Neural crest cell (in vitro differentiated cells): ENCODE measurements at places on chromosomes 6 and 20. TPM values are rescaled to one million over a fixed set of nuclear protein-coding genes. Genes with fewer than 3 reads are reported as not detected.

DNA sequence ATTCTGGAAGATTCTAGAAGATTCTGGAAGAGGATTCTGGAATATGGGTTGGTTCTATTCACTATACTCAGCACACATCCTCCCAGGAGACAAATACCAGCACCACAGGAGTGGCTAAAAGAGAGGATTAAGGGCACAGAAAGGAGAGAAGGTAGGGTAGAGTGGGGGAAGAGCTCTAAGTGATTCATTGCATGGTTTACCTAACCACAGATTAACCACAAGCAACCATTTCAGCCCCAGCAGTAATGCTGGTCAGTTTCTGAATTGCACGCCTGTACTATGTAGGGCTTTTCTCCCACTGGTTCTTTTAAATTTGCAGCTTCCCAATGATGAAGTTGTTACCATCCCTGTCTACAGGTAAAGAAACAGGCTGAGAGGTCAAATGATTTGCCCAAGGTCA is 192.7 kb upstream of the PMEPA1 start:
- DNase-seq: no peak

DNA sequence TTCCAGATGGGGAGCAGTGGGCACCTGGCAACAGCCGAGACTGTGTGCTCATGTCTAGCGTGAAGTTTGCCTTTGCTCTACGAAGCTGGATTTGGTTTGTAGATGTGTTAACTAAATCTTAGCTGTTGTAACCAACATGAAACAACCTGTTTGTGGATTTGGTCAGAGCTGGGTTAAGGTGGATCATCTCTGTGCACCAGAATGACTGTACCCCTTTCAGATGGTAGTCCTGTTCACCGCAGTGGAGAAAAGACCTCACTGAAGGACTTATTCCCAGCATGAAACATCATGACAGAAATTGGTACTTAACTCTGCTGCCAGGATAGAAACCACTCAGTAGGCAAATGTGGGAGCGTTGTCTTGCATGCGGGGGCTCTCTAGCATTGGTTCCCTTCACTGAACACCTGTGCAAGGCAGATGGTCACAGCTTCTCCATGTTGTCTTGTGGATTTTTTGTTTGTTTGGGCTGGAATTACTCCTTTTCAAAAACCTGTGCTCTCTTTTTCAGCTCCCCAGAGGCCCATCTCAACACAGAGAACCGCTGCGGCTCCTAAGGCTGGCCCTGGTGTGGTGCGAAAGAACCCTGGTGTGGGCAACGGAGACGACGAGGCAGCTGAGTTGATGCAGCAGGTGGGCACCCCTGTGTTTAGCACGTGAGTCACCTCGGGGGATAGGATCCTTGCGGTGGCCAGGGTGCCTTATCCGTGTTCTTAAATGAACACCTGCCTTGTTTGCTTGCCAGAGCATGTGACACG is 19.3 kb upstream of the EFCAB8 start:
- DNase-seq: no peak

GRCh38 chr6:28943223-28943556 is 19.4 kb upstream of the TRIM27 start:
- DNase-seq: no peak

Gene KIF6
- 1.5 and 2.3 TPM in 2 replicates for total RNA-seq

Gene APCDD1L
- not detected in 2 replicates for total RNA-seq

DNA sequence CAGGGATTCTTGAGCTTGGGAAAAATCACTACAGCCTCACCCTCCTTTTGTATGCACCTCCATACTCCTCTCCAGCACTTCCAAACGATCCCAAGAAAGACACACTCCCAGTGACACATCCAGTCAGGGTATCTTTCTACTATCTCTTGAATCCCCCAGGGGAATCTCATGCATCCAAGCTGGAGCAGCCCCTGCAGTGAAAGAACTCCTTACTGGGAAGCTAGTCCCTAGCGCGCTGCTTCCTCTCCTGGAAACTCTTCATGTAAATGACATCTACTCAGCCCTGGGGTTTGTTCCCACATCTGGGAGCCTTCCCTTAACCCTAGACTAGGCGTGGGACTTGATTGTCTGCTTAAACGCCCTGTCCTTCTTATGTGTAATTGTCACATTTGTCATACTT is 329.1 kb upstream of the QKI start:
- no peak for DNase-seq
